ENCODE measurements at places on chromosomes 2 and 18. TPM values are rescaled to one million over a fixed set of nuclear protein-coding genes. Genes with fewer than 3 reads are reported as not detected.

DNA sequence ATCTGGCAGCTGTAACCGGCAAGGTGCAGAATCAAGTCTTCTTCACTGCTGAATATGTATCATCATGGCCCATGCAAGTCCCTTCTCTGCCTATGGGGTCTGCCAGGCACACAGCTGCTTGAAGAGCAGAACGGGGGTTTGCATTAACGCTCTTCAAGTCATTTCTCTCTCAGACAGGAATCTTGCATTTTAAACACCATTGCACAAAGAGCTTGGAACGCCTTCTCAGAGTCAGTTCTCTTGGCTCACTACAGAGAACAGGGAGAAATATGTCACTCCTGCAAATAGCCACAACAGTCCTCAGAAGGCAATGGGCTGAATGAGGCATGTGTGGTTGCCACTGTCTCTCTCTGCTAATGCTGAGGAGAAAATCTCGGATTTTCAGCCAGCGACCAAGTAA is 2173.5 kb upstream of the PIK3C3 start:
- DNase-seq: no peak

DNA sequence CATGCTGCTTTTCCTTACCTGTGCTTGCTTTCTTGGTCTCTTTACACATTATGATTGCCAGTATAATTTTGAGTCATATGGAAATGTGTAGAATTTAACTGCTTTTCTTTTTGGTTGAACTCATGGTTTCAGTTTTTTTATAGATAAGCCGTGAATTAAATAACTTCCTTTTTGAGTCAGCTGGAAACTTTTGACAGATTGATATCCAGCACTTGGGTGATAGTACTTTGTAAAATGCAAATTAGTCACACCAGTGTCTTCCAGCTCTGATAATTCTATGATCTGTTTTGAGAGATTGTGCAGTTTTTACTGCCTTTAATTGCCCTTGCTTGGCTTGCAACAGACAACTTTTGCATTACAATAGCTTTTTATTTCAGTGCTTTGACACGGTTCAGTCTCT is 86.4 kb downstream of the NCOA1 start:
- no peak for DNase-seq

- no peak for DNase-seq
These were observed 24.1 kb downstream of the TRABD2A start for GRCh38 chr2:84856787-84857186.

DNA sequence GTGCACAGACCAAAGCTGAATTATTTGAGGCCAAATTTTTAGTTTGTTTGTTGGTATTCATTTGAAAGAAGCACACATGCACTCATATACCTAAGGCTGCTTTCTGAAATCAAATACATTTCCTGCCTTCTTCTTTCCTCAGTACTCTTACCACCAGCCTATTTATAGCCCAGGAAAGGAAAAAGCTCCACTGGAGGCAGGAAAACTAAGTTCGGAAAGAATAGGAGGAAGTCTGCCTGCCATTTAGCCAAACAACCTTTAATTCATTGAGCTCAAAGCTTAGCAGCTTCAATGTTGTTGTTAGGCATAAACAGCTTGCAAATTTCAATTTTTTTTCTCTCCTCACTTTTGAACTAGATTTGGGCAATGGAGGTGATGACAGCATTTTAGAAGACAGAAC is 40.4 kb upstream of the RASGRP3 start:
- no peak for DNase-seq

- DNase-seq: no peak
These were observed 718 bp upstream of the TNP1 start for GRCh38 chr2:216860426-216861137.

DNA sequence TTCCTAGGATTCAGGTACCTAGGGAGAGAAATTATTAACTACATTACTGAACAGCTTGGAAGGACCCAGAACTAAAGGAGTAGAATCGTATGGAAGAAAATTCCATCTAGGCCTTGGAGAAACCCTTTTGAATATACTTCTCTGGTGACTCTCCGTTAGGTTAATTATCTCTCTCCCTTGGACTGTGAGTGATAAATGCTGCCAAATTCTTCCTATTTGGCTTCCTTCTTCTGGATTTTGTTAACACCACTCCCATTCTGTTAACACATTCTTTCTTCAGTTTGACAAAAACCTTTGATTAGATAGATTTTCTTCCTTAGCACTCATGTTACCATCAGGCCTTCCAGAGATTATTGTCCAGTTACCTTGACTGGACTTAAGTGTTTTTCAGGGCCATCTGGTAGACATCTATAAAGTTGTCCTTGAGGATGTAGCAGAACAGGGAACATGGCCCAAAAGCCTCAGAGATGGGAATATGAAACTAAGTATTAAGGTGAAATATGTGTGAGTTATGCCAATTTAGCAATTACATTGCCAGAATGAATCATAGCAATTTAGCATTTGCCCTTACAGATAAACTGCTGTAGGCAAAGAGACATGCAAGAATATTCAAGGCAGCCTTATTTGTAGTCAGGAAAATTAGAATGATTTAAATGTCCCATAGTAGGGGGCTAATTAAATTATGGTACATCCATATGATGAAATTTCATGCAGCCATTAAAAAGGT is 6.7 kb downstream of the CYP27A1 start:
- no peak for DNase-seq

Gene AKAIN1
- total RNA-seq: not detected

- DNase-seq: no peak
These were observed 427.6 kb upstream of the DCC start for GRCh38 chr18:51912381-51912780.

DNA sequence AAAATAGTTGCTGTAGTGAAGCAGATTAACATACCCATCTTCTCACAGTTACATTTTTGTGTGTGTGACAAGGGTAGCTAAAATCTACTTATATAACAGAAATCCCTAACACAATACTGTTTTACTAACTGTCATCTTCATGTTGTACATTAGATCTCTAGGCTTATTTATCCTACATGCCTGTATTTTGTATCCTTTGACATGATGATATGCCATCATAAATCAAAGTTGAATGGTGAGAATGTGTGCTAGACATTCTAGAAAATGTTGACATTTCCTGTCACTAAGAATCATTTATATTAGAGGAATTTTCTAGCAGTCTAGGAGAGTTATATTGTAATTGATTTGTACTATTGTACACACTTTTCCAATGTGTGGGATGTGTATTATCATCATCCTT is 21.5 kb upstream of the CALCRL start:
- DNase-seq: no peak

DNA sequence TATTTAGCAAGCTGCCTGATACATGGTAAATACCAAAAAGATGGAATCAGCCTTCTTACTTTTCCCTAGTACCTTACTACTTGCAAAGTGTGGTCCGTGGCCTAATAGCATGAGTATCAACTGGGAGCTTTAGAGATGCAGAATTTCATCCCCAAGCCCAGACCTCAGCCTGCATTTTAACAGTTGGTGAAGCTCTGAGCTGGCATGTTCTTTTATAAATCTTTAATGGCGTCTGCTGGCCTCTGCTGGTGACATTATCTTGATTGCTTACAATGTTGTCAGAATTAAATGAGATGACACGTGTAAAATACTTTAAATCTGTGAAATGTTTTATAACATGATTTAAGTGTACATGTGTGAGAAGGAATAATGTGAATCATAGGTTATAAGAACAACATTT is 115.1 kb upstream of the NOSTRIN start:
- DNase-seq: no peak

Gene BOLA3
- total RNA-seq: 17.7 TPM

Gene THSD7B
- total RNA-seq: under 0.01 TPM

DNA sequence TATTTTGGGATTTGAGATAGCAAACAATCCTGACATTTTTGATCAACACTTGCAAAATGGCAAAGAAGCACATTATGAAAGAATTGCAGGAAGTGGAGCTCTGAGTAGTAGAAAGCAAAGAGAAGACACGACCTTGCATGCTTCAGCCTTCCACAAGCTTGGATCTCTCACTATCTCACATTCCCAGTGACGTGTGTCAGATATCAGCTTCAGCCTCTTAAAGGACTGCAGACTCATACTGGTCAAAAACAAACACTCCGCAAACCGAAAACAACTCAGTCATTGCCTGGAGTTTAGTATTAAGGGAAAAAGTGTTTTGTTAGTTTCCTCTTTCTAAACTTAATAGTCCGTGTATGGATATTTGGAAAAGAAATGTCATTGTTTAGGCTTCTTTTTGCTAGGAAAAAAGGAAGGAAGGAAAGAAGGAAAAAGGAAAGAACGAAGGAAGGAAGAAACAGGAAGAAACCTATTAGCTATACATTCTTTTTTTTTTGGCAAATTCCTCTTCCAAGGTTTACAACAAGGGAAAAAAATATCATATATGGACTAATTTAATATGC is 32.6 kb upstream of the SLC40A1 start:
- DNase-seq: no peak

DNA sequence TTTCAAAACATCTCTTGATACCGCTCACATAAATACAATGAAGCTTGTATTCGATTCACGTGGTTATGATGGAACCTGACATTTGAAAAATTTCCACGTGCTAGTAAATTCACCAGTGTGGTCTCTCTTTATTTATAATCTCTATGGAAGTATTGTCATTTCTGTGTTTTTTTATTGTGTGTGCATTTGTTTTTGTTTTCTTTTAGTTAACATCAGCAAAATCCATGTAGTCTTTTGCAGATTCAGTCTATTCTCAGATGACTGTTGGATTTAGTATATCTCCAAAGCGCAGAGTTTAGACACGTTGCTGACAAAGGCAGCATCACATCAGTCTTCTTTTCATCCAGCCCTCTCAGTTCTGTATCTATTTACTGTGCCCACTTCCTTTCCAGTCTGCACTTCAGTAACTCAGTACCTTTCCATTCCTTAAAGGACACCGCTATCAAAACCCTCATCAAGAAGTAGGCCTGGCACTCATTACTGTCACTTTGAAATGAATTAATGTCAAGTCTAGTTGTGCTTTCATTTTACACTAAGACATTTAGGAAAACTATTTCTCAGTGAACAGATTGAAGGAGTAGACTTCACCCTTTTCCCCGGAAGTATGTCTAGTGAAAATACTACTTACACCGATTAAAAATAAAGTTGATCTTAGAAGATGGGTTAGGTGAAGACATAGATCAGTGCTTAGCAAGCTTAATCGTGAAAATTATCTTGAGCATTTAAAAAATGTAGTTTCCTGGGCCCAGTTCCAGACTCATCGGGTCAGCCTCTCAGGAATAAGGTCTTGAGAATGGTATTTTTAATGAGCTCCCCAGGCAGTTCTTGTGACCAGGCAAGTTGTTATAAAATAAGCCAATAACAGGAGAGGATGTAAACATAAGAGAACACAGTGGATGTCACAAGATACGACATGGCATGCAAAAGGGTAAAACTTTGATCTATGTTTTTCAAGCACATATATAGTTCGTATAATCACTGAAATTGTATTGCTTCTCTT is 506.8 kb upstream of the ZEB2 start:
- DNase-seq: no peak

DNA sequence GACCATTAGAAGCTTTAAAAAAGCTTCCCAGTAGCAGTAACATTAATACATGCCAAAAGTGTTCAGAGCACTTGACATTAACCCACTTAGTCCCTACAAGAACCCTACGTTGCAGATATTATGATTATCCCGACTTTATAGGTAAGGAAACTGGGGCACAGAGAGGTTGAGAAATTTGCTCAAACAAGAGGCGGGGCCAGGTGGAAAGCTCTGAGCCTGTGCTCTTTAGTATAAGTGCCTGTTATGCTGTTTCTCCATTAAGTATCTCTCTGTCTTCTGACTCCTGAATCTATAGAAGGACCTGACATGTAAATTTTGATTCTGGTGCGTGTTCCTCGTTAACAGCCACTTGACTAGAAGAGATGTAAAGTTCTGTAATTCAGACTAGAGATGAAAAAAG is 139.8 kb downstream of the RBMS1 start:
- no peak for DNase-seq

GRCh38 chr18:47858607-47859006 is 71.9 kb downstream of the SMAD2 start:
- DNase-seq: no peak

GRCh38 chr2:105127289-105127915 is 89.5 kb downstream of the MRPS9 start:
- DNase-seq: no peak

DNA sequence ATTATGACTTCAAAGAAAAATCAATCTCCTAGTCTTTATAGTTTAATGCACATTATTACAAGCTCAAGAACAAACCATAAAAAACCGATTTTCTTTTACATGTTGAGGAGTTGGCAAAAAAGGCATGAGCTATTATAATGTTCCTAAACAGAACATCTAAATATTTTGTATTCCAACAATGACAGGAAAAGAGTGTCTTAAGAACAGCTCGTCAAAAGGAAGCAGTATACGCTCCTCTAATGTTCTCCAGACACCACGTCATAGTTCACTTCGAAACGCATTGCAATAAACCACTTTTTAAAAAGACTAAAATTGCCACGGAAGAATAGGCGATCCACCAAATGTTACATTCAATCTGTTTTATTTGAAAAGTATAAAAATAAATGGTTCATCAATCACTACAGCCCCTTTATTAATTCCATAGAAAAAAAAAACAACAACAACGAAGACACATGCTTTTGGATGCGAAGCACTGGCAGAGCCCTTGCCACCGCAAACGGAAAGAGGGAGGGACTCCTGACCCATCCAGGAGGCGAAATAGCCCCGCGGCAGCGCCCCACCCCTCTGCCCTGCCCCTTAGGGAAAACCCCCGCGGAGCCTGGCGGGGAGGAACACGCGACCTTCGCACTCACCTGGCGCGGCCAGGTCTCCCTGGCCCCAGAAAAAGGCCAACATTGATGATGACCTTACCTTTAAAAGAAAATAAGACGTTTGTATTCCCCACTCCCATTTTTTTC is 45.8 kb downstream of the MBP start:
- DNase-seq: no peak

GRCh38 chr2:206071807-206072206 is 14.2 kb downstream of the INO80D start:
- DNase-seq: no peak

Gene TIMM21
- 15.6 TPM for total RNA-seq

GRCh38 chr2:158297120-158297519 is 159.4 kb downstream of the CCDC148 start:
- DNase-seq: no peak

Gene C2orf66
- 0.36 TPM for total RNA-seq
